GM18507 (cell line): ENCODE measurements at places on chromosomes 4 and X.

DNA sequence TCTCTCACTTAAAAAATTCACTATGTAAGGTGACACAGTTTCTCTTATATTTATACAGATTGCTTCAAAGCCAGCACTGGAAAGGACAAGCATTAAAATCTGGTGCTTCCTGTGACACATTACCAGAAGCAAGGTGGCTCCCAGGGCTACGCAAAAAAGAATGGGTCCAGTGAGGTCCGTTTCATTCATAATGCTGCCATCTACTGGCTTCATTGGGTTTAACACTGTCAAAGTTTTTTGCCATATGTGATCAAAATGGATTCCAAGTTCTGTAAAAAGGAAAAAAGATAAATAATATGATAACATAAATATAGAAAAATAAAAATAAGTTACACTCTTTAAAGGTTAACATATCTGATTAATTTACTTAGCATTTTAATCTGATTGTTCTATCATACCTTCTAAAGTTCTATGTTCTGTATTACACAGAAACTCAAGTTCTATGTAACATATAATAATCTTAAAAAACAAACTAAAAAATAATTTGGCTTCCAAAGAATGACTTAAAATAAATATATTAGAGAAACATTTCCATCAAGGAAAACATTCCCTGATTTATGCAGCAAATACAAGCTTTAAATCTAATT is 22.1 kb downstream of the YIPF7 start:
- peak; percentile 20 for DNase-seq

DNA sequence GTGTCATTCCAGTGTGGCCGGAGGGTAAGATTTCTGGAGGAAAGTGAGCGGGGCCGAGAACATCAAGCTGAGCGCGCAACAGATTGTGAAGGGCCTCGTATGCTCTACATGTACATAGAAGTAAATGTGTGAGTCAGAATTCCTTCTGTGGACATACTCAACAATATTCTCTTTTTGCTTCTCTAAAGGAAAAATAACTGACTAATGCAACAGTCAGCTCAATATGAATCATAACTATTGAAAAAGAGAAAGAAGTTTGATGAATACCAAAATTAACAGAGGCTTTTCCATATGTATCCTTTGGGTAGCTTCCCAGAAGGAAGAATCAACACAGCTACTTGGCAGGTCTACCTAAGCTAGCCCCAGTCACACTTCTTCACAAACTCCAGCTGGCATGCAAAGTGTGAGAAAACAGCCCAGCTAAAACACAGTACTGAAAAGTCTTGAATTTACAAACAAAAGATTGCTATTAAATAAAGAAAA is 87.5 kb upstream of the ZFP42 start:
- DNase-seq = no peak

GRCh38 chr4:24472161-24472510 is 112.2 kb downstream of the DHX15 start:
- DNase-seq = no peak

- no peak for DNase-seq
These were observed 229.6 kb downstream of the PRDM5 start for GRCh38 chr4:120692964-120693363.
